ENCODE measurements at places on chromosomes 2 and 18. TPM values are rescaled to one million over a fixed set of nuclear protein-coding genes. Genes with fewer than 3 reads are reported as not detected.
A peak's percentile ranks its signal among the peaks of the same experiment; 100 is the strongest.

The ABCG8 gene
- total RNA-seq = not detected

GRCh38 chr2:64859312-64860212 lies 129.6 kb upstream of the SLC1A4 start:
- DNase-seq = peak; percentile 98

GRCh38 chr2:25202275-25202674 lies 33.9 kb upstream of the POMC start:
- no peak for DNase-seq

The RAB6C gene
- total RNA-seq = not detected

GRCh38 chr2:98947554-98947953 lies 11.5 kb upstream of the CRACDL start:
- no peak for DNase-seq

- DNase-seq = no peak
Observed at GRCh38 chr2:207437524-207438143, 92.1 kb upstream of the CREB1 start.

The REG1B gene
- not detected for total RNA-seq

DNA sequence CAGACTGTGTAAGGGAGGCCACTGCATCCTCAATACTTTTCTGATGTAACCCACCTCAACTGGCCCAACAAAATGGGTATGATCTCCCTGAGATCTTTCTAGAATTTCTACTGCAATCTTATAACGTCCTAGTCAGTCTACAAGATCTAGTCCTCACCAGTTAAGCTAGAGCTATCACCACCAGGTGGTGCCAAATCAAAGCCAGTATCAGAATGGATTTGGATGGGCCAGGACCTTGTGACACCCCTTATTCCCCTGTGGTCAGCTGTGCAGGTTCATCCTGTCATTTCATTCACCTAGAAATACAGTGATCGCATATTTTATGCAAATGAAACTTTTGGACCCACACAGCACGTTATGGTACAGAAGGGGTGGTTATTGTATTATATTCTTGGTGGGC lies 90.3 kb downstream of the OLA1 start:
- DNase-seq = no peak

- DNase-seq = peak; percentile 54
Observed at GRCh38 chr18:44715245-44715644, 34.6 kb downstream of the SETBP1 start.

The CLASP1 gene
- total RNA-seq = 20.8 TPM

DNA sequence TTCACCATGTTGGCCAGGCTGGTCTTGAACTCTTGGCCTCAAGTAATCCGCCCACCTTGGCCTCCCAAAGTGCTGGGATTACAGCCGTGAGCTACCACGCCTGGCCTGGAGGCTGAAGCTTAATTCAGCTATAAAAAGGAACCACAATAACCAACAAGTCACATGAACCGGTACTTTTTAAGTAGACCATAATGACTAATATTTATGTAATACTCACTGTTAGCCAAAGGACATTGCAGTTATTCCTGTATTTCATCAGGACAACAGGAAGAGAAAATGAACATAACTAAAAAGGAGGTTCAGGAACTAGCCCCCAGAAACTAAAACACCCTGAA lies 49.0 kb upstream of the TMEM87B start:
- DNase-seq = peak; percentile 75

All from MG63 (cell line).